ENCODE measurements at places on chromosomes 1 and 21.

DNA sequence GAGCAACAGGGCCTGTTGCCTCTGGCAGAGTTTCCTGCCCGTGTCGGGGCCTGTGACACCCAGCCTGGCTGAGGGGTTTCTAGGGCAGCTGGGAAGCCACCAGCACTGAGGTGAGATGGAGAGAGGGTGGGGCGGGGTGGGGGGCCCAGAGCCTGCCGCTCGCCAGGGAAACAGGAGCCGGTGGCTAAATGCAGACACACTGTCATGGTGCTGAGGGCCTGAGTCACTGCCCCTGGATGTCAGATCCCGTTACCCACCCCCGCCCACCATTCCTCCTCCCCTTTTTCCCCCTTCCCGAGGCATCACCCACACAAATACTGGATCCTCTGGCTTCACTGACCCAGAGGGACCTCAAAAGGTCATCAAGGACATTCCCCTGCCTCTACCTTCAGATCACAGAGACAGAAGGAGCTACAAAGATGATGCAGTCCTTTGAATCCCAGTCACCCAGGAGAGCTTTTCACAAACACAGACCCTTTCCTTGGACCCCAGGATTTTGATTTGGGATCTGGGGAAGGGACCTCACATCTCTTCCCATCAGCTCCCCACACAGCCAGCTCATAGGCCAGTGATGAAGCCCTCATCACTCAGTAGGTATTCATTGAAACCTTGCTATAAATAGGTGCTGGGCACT, 1.9 kb upstream of the HSPB7 start:
- DNase-seq: no peak

- no peak for DNase-seq
These were observed 16.8 kb downstream of the UCK2 start for GRCh38 chr1:165844114-165844798.

DNA sequence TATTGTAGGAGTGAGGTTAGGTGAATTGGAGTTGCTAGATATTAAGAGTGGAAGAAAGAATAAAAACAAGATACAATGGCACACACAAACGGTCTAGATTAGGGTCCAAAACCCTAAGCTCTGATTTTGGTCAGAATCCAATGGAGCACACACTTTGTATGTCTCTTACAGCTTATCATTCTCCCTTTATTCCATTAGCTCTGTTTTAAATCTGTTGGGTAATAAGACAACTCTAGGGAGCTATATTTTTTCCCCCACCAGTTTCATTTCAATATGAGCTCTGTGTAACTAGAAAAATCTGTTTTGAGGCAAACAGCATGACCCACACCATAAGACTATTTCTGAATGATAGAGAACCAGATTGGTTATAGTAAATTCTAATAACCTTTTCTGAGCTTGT, 465.6 kb downstream of the ADGRL2 start:
- no peak for DNase-seq

DNA sequence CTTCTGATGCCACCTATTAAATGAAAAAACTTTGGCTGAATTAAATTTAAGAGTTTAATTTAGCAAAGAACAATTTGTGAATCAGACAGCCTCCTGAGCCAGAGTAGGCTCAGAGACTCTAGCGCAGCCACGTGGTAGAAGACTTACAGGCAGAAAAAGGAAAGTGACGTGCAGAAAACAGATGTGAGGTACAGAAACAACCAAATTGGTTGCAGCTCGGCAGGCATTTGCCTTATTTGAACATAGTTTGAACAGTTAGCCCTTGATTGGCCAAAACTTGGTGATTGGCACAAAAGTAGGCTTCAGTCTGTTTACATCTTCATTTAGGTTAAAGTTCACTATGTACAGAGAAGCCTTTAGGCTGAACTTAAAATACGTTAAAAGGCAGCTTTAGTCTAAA, 22.9 kb downstream of the TCP10L start:
- peak; percentile 74 for DNase-seq

- no peak for DNase-seq
These were observed 108.7 kb downstream of the LTN1 start for GRCh38 chr21:28883931-28884330.

- DNase-seq: no peak
These were observed 992.7 kb downstream of the TTLL7 start for GRCh38 chr1:83006271-83006670.

- no peak for DNase-seq
These were observed 538.1 kb downstream of the MATN1 start for GRCh38 chr1:30185313-30185712.

GRCh38 chr1:61746813-61747212, 4.5 kb downstream of the PATJ start:
- DNase-seq: peak; percentile 28

DNA sequence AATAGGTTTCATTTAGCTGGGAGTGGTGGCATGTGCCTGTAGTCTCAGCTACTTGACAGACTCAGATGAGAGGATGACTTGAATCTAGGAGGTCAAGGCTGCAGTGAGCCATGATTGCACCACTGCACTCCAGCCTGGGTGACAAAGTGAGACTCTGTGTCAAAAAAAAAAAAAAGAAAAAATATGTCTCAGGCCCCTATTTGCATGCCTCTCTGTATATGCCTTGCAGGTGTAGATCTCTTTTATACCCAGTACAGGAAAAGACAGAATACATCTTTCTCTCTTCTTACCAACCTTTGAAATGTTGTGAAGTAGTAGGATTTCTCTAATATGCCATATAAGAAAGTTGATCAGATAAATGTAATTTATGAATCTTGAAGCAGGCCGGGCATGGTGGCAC, 6.4 kb downstream of the CNR2 start:
- no peak for DNase-seq

Measured in foreskin fibroblast (primary cell).